ENCODE measurements at places on chromosomes 5 and 9.

GRCh38 chr9:18405240-18405639, 68.7 kb upstream of the ADAMTSL1 start:
- DNase-seq, result no peak

GRCh38 chr5:129112295-129112694, 17.7 kb downstream of the ISOC1 start:
- no peak for DNase-seq

GRCh38 chr5:159894149-159894720, 22.0 kb upstream of the ADRA1B start:
- DNase-seq, result no peak

DNA sequence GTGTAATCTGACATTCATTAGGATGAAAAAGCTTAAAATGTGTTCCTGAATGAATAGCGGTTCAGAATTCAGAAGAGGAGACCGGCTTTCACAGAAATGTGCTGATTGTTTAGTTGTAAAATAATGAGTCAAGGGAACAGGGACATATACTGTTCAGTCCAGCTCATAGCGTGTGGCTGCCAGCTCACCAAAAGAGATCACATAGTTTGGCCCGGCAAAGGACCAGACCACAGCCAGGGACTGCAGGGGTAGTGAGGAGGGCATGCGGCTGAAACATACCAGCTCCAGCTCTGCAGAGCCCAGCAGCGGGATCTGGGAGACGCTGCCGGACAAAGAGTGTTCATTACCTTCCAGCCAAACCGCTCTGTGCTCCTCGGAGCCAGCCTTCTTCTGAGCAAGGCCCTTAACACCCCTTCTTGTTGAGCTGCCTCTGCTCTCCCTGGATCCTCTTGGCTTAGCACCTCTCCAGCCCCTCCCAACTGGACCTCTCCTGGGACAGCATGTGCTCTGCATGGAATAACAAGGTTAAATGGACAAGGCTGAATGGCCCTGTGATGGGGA, 116.8 kb upstream of the CNTLN start:
- no peak for DNase-seq

DNA sequence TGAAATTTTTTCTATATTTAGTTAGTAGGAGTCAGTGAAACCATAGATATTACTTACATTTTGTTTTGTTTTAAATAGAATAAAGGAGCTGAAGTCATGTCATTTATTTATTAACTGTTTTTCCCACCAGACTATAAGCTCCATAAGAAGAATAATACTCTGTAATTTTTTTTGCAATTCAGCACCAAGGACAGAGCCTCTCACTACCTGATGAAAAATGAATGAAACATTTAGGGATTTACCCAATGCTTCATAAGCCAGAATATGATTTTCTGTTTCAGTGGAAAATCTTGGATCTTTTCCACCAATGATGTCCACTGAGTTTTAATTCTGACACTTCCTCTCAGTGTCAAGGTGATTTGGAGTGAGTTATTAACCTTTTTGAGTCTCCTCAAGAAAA, 624.9 kb upstream of the GRAMD2B start:
- peak; percentile 19 for DNase-seq

DNA sequence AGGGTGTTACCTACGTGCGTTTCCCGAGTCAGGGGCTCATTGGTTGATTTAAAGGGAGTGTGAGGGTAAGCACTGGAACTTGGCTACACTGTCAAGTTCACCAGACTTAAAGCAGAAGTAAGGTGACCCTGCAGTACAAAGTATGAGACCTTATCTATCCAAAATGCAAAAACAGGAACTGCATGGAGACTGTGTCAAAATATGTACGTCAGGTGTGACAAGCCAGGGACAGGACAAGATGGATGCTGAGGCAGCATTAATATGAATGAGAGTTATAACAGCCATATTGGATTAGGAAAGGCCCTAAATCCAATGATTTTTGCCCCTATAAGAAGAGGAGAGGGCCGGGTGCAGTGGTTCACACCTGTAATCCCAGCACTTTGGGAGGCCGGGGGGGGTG, 15.4 kb upstream of the SUSD3 start:
- peak; percentile 58 for DNase-seq

GRCh38 chr9:127872369-127873222, 4.9 kb downstream of the AK1 start:
- DNase-seq, result no peak

GRCh38 chr9:135336722-135337527, 142.7 kb upstream of the PPP1R26 start:
- no peak for DNase-seq

DNA sequence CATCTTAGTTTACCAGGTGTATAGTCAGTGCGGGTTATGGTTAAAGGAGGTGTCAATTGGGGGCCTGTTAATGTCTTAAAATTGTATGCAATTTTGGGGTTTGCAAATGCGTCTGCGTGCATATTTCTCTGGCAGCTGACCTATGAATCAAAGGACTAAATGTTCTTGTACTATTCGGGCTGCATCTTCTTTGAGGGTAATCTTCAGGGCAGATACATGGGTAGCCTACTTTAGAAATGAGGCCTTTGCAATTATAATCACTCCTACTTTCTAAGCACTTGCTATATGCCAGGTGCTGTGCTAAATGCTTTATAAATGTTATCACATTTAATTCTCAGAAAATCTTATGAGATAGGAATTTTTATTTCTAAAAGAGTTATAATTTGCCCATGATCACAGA, 58.2 kb downstream of the NDFIP1 start:
- no peak for DNase-seq

GRCh38 chr5:82684165-82684564, 393.0 kb downstream of the TMEM167A start:
- DNase-seq, result no peak

GRCh38 chr9:73640971-73641370, 489.3 kb downstream of the ANXA1 start:
- DNase-seq, result no peak

- no peak for DNase-seq
Measured at GRCh38 chr9:85941622-85941940, 635 bp downstream of the NAA35 start.

- no peak for DNase-seq
Measured at GRCh38 chr5:159263569-159263905, 447 bp downstream of the UBLCP1 start.

DNA sequence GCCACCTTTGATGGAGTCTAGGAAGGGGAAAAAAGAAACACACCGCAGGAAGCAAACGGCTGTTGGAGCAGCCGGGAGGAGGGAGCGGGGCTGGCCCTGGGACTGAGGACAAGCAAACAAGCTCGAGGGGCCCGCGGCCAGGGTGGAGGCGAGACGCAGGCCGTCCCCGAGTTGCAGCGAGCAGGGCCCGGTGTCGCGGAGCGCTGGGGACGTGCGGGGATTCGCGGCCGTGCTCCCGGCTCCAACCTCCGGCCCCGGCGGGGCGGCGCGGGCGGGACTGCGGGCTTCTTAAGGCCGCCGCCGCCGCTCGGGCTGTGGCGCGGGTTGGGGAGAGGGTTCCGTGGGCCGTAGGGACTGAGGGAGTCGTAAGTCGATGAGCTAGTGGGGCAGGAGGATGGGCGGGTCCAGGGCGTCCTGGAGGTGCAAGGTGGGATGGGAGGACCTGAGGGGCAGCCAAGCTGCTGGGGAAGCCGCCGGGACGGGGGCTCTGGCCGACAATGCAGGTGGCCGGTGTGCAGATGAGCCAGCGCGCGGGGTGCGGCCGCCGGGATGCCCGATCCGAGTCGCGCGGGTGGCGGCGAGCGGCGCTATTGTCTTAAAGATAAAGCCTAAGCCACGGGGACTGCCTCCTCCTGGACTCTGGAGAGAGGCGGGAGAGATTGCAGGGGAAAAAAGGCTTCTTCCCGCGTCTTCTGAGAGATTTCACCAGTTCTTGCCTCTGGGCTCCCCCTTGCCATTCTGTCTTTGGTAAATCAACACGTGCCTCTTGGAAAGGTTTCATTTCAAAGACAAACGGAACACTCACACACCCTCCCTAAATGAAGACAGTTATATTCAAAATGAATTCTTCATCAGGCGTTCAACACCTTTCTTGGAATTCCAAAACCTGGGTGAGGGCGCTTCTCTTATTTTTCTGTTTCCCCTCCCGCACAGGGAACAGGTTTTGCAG, 1.6 kb upstream of the HAPLN1 start:
- no peak for DNase-seq

GRCh38 chr9:93595861-93596365, 19.5 kb downstream of the PHF2 start:
- no peak for DNase-seq

DNA sequence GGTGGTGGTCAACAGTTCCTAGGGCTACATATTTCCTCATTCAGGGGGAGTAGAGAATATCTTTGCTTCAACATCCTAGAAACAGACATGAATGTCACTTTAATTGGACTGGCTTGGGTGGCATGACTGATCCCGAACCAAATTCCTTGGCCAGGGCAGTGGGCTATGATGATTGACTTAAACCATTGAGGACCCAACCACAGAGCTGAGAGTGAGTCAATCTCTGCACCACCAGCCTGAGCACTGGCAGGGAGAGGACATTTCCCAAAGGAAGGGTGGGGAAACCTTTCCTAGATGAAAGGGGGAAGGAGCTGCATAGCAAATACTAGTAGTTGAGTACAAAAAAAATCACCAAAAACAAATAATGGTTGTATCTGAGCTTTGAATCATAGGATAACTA, 52.8 kb upstream of the ENTREP1 start:
- DNase-seq, result no peak

- DNase-seq, result no peak
Measured at GRCh38 chr5:129445379-129445778, 14.7 kb upstream of the ADAMTS19 start.

DNA sequence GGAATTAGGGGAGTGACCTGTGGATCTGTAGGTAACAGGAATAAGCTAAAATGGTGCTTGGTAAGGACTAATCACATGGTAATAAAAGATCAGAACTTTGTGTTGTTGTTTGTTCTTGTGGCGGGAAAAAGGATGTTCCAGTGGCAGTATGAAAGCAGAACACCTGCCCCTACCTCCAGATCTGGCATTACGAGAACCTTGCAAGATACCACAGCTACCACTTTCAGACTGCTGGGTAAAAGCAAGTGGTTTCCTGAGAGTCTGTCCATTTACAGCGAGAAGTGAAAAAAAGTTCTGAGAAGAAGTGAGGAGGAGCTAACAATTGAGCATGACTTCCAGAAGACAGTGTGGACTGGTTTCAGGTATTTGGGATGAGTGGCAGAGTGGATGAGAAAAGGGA, 252.5 kb downstream of the TLE4 start:
- DNase-seq, result no peak

DNA sequence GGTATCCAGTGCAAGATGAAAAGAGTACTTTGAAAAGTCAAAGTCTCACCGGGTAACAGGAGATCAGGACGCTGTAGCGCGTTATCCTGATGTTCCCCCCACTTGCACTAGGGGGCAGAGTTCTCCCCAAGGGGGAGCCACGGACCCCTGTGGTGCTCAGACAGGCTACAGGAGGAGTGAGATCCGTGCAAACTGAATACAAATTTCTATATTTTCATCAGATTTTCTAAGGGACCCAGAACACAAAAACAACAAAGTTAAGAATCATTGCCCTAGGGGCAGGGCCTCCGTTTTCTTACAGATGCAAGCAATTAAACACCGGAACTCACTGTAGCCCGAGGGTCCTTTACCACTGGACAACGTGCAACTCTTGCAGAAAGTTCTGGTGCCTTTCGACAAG, 2.0 kb downstream of the MYO10 start:
- DNase-seq, result peak; percentile 75

- DNase-seq, result peak; percentile 30
Measured at GRCh38 chr9:94563548-94563947, 8.7 kb downstream of the PCAT7 start.

GRCh38 chr9:93593144-93593658, 16.8 kb downstream of the PHF2 start:
- no peak for DNase-seq

DNA sequence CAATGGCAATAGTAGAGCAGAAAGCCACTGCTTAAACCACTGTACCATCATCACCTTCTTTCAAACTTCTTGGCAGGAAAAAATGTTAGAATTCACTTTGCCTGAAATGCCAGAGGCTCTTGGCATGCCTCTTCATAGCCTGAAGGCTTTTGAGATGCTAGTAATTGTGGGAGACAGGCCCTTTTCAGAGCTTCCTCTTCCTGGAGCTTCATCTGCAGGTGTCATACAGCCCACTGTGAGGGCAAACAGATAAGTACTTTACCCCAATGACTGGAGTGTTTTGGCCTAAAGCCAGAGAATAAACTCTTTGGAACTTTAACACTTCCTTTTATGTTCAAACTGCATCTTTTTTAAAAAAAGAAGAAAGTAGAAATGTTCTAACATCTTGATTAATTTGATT, 81.3 kb upstream of the TMEM171 start:
- DNase-seq, result peak; percentile 2

DNA sequence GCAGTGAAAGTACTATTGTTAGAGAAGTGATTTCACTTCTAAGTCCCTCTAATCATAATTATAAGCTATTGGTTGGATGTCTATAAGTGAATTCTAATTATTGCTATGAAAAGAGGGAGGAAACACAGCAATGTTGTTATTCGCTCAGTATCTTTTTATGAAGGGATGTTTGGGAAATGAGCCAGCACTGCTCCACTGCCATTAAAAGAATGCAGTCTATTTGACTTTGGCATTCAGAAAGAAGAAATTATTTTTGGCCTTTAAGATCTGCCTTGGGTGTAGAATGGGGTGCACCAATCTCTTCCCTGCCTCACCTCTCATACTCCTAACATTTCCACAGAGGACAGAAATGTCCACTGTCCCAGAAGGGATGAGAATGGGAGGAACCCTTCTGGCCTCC, 332.0 kb downstream of the SPATA31D1 start:
- no peak for DNase-seq

GRCh38 chr9:125929846-125930245, 182.7 kb downstream of the PBX3 start:
- DNase-seq, result no peak

DNA sequence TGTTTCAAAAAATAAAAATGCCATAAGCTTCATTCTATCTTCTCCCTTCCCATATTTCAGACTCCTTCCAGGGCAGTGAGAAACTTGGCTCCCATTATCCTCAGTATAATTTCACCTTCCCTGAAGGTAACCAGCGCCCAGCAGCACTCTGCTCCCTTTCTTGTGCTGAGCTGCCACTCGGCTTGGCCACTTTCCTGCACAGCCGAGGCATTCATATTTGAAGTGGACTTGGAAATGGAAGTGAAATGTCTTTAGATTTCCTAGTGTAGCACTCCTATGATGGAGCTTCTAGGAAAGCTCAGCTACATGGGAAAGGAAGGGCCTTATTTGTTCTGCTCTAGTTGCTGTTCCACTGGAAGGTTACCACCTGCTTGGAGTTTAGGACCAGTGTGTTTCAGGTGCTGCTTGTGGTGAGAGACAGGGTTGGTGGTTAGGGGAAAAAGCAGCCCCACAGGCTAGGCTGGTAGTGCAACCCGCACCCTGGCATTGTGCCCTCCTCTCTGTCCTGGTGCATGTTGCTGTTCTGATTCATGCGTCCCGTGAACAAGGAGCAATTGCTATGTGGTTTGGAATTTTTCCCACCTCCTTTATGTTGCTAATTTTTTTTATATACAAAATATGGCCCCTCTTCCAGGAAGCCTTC, 53.8 kb downstream of the RAD23B start:
- DNase-seq, result no peak

GRCh38 chr9:77679661-77680368, 31.7 kb upstream of the GNA14 start:
- DNase-seq, result no peak

- DNase-seq, result no peak
Measured at GRCh38 chr5:2701592-2701991, 49.9 kb downstream of the IRX2 start.

GRCh38 chr5:79111960-79112702, 522 bp downstream of the BHMT start:
- DNase-seq, result no peak

Data from NB4 (cell line).